Chondrocyte (in vitro differentiated cells): ENCODE measurements at places on chromosomes 3 and 15. TPM values are rescaled to one million over a fixed set of nuclear protein-coding genes. Genes with fewer than 3 reads are reported as not detected.

Gene PSTPIP1
- total RNA-seq = not detected in 3 replicates

Gene GPR149
- total RNA-seq = not detected in 3 replicates

Gene GHRL
- not detected in 3 replicates for total RNA-seq

Gene RETNLB
- not detected in 3 replicates for total RNA-seq

Gene TMIE
- total RNA-seq = 0.25 TPM in 1 of 3 replicates, not detected in the others

Gene CAMKV
- total RNA-seq = not detected in 3 replicates

Gene NME9
- total RNA-seq = not detected in 3 replicates

Gene ACOX2
- 0.56 to 1.9 TPM (median 0.57 TPM) in 3 replicates for total RNA-seq

Gene IQSEC1
- total RNA-seq = 37.2 to 43.3 TPM (median 38.2 TPM) in 3 replicates

Gene SPINK8
- total RNA-seq = not detected in 3 replicates

Gene ANKUB1
- not detected in 3 replicates for total RNA-seq

DNA sequence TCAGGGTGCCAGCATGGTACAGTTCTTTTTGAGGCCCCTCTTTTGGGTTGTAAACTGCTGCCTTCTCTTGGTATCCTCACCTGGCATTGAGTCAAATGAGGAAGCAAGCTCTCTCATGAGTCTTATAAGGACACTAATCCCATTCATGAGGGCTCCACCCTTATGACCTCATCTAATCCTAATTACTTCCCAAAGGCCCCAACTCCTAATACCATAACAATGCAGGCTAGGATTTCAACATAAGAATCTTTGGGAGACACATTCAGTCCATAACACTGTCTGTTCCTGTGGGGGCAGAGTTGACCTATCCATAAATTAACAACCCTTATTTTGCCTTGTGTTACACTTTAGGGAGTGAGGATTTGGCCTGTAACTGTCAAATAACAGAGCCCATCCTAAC, 278.3 kb downstream of the LRTM1 start:
- no peak for DNase-seq

DNA sequence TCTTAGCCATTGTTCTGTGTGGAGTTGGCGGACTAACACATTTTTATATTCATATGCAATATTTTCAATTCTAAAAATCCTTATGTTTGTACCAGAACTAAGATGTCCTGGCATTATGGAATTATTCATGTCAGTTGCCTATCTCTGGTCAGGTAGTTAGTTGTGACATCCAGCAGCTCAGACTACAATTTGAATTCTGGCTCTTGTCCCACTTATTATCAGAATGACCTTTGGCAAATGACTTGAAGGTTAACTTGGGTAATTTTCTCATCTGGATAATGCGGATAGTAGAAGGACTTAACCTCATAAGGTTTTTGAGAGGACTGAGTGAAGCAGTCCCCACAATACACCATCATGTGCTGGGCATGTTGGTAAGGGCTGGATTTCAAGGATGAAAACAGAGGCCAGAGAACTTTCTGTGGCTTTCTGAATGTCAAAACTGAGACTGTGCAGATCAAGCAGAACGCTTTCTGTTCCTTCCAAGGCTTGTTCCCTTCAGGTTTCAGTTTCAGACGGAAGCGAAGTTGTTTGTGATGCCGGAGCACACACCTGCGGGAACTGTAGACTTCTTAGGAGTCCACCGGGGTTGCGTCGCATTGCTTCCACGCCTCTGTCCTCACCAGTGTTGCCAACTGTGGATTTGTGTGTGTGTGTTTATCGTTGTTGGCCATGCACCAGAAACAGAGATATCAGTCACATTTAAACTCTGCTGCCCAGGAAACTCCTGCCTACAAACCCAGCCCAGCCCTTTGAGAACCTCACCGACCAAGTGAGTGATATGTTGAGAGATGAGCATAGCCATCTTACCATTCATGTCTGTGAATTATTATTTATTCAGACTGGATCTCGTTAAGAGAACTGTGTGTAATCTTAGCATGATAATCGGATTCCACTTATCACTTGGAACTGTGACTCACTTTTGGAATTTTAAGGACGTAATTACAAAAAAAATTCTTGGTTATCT, 76.0 kb downstream of the PTPRG start:
- no peak for DNase-seq

- DNase-seq = no peak
Observed at GRCh38 chr3:20280257-20280656, 94.3 kb upstream of the SGO1 start.

DNA sequence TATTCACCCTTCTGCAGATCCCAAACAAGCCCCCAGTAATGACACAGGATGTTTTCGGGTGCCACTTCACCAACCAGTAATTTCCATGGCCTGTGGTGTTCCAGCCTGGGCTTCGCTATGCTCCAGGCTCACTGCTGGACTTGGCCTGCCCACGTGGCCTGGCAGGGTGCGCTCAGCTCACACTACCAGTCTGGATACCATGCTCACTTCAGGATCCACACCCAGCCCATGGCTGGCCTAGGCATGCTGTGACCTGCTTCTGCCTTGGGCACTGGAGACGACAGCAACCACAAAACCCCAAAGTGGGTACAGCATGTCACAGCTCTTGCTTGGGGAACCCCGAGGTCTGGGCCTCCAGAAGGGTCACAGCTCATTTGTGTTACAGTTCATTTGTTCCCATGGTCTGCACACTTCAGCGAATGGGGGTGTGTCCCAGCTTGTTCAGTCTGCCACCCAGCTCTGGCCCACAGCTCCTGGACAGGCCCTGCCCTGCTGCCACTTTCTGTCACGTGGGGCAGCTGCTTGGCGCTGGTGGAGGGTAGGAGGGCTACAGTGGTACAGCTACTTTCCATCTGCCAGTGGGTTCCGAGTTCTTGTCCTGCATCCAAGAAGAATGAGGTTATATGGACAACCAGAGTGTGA, 650.8 kb downstream of the MCTP2 start:
- DNase-seq = no peak

- DNase-seq = no peak
Observed at GRCh38 chr15:38253351-38253781, 730 bp downstream of the SPRED1 start.

DNA sequence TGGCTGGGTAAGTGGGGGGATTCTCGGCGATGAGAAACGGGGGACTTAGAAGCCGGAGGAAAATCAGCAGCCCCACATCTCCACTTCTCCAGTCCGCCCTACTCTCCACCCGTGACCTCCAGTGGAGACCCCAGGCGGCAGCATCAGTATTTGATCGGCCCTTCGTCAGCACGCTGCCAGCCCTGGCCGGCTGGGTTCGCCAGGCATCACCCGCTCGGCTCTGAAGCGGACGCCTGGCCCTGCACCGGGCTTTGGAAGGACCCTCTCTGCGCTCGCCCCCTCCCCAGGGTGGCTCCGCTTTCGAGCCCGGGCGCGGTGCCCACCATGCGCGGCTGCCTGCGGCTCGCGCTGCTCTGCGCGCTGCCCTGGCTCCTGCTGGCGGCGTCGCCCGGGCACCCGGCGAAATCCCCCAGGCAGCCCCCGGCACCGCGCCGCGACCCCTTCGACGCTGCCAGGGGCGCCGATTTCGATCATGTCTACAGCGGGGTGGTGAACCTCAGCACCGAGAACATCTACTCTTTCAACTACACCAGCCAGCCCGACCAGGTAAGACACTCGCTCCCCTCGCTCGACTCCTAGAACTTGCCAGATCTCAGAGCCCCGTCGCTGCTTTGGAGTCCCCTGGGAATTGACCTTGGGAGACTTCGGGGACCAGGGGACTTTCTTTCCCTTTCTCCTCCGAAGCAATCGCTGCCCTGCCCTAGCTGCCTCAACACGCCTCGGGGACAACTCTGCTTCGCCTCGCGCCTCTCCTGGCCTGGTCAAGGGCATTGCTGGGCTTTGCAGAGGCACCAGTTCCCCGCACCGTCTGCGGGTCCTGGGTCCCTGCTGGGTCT, 561 bp downstream of the SIDT1 start:
- no peak for DNase-seq

DNA sequence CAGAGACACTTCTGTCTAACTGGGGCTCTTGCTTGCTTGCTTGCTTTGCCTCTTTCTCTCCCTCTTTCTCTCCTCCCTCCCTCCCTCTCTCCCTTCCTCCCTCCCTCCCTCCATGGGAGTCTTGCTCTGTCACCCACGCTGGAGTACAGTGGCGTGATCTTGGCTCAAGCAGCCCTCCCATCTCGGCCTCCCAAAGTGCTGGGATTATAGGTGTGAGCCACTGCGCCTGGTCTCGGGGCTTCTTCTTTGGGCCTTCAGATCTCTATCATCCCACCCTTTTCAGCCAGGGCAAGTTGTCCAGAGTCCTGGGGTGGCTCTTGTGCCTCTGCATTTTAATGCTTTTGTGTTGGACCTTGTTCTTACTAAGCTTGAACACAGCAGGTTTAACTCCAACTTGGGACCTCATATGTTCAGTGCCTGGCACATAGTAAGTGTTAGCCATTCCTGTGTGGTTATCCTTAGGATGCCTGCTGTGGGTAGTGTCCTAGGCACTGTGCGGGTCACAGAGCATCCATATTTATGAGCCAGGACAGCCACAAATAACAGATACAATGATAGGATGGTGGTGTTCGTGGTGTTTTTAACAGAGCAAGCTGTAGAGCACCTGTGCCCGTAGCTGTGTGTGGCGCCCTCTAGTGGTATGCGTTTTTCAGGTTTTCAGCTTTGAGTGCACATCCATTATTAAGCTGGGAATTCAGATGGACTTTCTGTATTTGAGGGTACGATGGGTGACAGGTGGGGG, 75.1 kb downstream of the CCK start:
- no peak for DNase-seq

GRCh38 chr3:42762046-42762724, 10.9 kb downstream of the CCDC13 start:
- DNase-seq = no peak

DNA sequence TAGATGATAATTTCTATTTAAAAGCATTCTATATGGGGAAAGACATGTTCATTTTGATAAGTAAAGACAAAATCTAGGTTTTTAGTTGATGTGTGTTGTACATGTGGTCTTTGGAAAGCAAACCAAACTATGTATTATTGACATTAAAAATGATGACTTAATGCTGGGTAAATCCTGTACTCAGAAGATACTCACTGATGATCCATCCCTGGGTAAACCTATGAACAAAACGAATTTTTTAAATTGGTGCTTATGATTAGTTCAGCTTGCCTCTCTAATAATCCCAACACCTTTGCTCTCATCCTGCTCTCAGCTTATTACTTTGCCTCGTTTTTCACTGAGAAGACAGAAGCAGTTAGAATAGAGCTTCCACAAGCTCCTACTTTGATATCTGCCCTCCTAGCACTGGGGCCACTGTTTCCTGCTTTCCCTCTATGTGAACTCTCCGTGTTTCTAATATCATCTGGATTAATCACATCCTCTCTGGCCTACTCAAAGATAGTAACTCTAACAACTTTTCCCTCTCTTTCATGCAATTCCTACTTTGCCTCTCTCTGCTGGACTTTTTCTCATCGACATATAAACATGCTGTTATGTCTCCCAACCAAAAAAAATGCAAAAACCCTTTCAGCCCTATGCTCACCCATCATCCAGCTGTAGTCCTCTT, 29.3 kb downstream of the RARRES1 start:
- DNase-seq = no peak

- peak; percentile 47 for DNase-seq
Observed at GRCh38 chr3:58608648-58609047, 31.5 kb upstream of the FAM107A start.

- no peak for DNase-seq
Observed at GRCh38 chr3:131551761-131552160, 49.0 kb upstream of the MRPL3 start.

- DNase-seq = no peak
Observed at GRCh38 chr15:60396560-60396957, 1.2 kb downstream of the ANXA2 start.

- DNase-seq = no peak
Observed at GRCh38 chr15:100939791-100940190, 20.6 kb downstream of the LRRK1 start.

DNA sequence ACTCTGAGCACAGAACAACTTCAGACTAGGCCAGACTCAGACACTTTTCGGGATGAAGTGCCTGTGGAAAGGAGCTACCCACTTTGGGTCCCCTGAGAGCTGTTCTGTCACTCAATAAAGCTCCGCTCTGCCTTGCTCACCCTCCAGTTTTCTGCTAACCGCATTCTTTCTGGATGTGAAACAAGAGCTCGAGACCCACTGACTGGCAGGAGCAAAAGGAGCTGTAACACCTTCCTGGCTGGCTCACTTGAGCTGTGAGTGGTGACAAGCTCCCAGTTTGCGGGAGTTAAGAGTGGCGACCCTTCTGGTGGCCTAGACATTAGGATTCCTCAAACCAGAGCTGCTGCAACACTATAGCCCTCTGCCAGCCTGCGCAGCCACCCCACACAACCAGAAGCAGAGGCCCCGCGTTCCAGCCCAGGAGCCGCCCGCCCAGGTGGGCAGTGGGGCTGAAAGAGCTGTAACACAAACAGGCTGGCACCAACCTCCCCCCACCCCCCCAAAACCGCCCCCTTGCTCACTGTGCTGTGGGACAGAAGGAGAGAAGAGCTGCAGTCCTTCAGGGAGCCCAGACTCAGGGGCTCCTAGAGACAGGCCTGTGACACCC, 1178.1 kb upstream of the GBE1 start:
- DNase-seq = peak; percentile 37

DNA sequence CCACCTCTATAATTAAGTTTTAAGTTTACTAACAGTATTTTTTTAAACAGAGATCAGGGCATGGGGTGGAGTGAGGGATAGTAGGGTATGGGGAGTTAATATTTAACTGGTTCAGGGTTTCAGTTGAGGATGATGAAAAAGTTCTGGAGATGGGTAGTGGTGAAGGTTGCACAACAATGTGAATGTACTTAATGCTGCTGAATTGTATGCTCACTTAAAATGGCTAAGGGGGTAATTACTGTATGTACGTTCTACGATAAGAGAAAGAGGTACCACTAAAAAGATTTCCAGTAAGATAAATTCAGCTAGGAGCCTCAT, 101.4 kb downstream of the TNIK start:
- DNase-seq = no peak

GRCh38 chr3:118966700-118967099, 67.9 kb downstream of the IGSF11 start:
- DNase-seq = no peak

GRCh38 chr3:74839566-74839965, 225.1 kb upstream of the CNTN3 start:
- no peak for DNase-seq

GRCh38 chr15:65612616-65612946, 1.6 kb upstream of the INTS14 start:
- no peak for DNase-seq

- DNase-seq = no peak
Observed at GRCh38 chr3:50028346-50028745, 60.4 kb upstream of the RBM5 start.

- DNase-seq = no peak
Observed at GRCh38 chr15:52136442-52136980, 23.9 kb upstream of the BCL2L10 start.

- no peak for DNase-seq
Observed at GRCh38 chr3:137081711-137082110, 123.9 kb downstream of the IL20RB start.

GRCh38 chr3:40267937-40268724, 41.4 kb upstream of the EIF1B start:
- no peak for DNase-seq

GRCh38 chr3:69869643-69870042, 129.9 kb upstream of the SAMMSON start:
- DNase-seq = no peak

- DNase-seq = no peak
Observed at GRCh38 chr3:124142389-124142970, 150.6 kb upstream of the ROPN1 start.

- no peak for DNase-seq
Observed at GRCh38 chr3:158314426-158315357, 204.8 kb downstream of the RSRC1 start.
